ENCODE measurements at places on chromosomes 5 and 9. TPM values are rescaled to one million over a fixed set of nuclear protein-coding genes. Genes with fewer than 3 reads are reported as not detected.

DNA sequence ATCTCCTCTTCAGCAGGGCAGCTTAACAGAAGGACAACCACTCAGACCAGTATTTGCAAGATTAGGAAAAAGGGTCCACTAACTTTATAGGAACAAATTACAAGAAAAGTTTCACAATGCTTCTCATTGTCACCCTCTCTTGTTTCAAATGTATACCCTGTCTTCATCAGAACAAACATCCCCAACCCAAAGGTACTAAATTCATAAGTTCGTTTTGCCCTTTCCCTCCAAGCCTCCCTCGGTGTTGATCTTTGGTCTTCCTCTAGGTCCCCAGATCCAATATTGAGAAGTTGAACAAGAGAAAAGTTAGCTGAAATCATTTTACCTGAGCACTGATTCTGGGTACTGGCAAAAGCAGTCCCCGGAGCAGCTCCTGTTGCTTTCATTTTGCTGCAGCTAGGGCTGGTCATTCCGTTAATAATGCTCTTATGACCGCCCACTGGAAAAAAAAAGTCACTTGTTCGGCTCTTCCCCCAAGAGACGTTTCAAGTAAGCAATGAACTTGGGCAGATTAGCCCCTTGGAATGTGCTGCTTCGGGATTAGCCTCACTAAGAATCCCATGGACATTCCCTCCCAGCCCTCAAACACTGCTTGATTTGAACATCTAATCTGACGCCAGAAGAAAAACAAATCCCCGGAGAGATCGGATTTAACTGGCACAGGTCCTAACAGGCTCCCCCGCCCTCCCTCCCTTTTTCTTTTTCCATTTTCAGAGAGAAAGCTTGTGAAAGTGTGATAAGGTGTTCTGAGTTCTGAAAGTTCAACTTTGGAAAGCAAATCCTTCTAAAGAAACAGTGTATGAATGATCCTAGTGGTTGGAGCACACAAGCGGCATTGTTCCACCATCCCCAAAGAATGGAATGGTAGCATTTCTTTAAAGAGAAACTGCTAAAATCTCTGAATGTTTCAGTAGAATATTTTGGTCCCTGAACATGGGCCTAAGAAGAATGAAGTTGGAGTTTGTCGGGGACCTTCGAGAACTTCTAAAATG, 252.5 kb downstream of the TRPM3 start:
- DNase-seq = no peak

GRCh38 chr5:173689737-173690360, 73.4 kb upstream of the BOD1 start:
- no peak for DNase-seq

- DNase-seq = no peak
Measured at GRCh38 chr9:126348911-126349550, 22.4 kb downstream of the MVB12B start.

DNA sequence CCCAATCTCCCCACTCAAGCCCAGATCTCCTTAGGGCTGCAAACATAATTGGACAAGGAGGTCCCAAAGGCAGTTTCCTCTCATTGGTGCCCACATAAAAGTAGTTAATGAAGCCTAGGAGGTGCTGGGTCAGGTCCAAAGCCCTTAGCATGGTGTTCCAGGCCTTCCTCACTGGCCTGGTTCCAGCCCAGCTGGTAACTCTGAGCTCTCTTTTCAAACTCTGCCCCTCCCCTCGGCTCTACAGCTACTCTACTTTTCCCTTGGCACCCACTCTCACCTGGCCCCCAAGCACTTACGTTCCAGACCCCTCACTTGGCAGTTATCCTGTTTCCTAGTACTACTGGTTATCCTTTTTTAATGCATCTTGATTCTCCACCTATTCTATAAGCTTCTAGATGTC, 9.9 kb downstream of the SEPTIN8 start:
- no peak for DNase-seq

- no peak for DNase-seq
Measured at GRCh38 chr9:114276908-114277821, 45.7 kb upstream of the ORM1 start.

DNA sequence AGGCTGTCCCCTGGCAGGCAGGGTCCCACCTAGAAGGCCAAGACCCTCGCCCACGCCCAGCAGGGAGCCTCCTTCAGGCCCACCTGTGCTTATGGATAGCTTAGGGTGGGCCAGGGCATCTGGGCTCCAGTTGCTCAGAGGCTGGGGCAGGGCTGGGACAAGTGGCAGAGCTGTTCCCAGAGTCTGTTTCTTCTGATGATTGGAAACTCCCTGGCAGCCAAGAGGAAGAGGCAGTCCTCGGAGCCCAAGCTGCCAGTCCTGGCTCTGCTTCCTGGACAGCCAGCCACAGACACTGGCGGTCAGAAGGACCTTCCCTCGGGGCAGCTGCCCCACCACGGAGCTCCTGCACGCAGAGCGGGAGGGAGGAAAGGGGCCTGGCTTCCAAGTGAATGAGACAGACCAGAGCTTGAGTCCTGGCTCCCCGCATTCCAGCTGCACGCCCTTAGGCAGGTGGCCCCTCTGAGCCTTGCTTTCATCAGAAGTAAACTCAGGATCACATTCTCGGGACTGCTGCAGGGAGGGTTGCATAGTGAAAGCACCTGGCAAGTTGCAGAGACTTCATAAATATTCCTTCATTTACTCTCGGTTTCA, 37.9 kb upstream of the GABRP start:
- no peak for DNase-seq

DNA sequence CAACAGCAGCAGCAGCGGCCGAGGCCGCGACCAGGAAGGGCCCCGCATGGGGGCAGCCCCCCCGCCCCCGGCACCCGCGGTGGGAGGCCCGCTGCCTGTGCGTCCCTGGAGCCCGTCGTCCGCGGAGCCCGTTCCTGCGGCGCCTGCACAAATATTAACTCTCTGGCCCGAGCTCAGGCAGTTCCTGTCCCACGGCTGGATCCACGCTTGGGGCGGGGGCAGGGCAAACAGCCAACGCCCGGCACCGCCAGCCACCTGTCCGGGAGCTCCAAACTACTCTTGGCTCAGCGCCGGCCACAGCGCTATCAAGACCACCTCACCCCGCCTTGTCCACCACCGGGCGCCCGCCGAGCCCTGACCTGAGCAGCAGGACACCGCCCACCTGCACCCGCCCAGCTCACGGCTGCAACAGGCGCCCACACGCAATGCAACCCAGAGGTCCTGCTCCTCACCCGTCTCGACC, at the start of gene LRRC26:
Gene LRRC26 (minus strand): TSS at position 156 of the 463 bp plus-strand sequence. CDS start 108 bp downstream, at position 48.
- no peak for DNase-seq

GRCh38 chr5:104184264-104184663, 621.7 kb upstream of the NUDT12 start:
- no peak for DNase-seq

- DNase-seq = no peak
Measured at GRCh38 chr5:133026664-133027153, 360 bp upstream of the ZCCHC10 start.

GRCh38 chr9:97615439-97616072, 17.6 kb downstream of the TSTD2 start:
- DNase-seq = peak; percentile 50

PHYHD1 gene
- total RNA-seq = 19.9 TPM

GALNT12 gene
- total RNA-seq = 12.9 TPM
